A549 treated with ZK216348 at 1 μM for 4 hours (cell line): ENCODE measurements at places on chromosomes 12 and 14. TPM values are rescaled to one million over a fixed set of nuclear protein-coding genes. Genes with fewer than 3 reads are reported as not detected.

IQSEC3 gene
- total RNA-seq: not detected in 5 replicates

DPF3 gene
- total RNA-seq: 0.07 to 0.22 TPM (median 0.17 TPM) in 4 of 5 replicates, not detected in the other

CLMN gene
- 4.2 to 6.5 TPM (median 4.3 TPM) in 5 replicates for total RNA-seq

PRB2 gene
- total RNA-seq: not detected in 5 replicates

PCED1B gene
- total RNA-seq: 27.6 to 31.6 TPM (median 30.3 TPM) in 5 replicates

AHNAK2 gene
- 200 to 233 TPM (median 225 TPM) in 5 replicates for total RNA-seq

AQP6 gene
- total RNA-seq: not detected in 5 replicates

PKP2 gene
- 3.5 to 7.2 TPM (median 4.3 TPM) in 5 replicates for total RNA-seq

TTC9 gene
- 2.3 to 3.0 TPM (median 2.8 TPM) in 5 replicates for total RNA-seq

SERPINA6 gene
- total RNA-seq: 0.80 to 1.0 TPM (median 0.93 TPM) in 5 replicates

ARL6IP4 gene
- total RNA-seq: 222 to 265 TPM (median 247 TPM) in 5 replicates
